ENCODE measurements at places on chromosomes 4 and X.
A peak's percentile ranks its signal among the peaks of the same experiment; 100 is the strongest.

DNA sequence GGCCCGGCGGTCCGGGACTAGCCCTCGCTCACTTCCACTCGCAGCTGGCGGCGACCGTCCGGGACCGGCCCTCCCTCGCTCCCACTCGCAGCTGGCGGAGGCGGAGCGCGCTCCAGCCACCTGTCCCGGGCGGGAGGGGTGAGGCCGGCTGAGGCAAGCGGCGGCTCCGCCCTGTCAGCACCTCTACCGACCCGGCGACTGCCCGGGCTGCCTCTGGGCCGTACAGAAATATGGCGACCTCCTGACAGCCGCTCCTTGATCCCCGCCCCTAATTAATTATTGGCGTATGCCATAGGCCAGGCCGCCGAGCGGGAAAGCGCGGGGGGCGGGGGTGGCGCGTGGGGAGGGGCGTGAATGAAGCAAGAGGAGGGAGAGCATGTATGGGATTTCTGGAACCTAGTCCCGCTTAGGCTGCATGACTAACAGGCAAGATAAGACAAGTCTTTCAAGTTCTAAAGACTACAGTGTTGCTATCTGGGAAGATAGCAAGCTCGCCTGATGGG lies at the start of gene MORC4:
TSS of gene MORC4 (minus strand) at position 200 of the 503 bp plus-strand sequence. CDS start 243 bp downstream, outside the sequence.
- H3K27me3 ChIP-seq, result no peaks in the 10 kb centered on the region
- H3K27ac ChIP-seq, result no peak within 1 kb of the TSS
- no peaks in the 10 kb centered on the region for H3K36me3 ChIP-seq
- H3K4me1 ChIP-seq, result peaks cover 4% of the 10 kb centered on the region

DNA sequence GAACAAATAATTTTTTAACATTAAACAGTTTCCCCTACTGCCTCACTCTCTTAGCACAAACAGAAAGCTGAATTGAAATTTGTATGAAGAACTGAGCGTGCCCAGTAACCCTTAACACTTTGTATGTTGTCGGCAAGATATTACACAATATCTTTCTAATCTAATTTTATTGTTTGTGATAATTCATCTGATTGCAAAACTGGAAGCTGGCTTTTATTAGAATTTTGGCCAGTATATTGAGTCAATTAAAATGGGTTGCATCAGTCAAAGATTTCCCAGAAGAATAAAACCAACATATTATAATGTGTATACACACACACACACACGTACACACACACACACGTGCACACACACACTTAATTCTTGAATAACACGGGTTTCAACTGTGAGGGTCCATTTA lies 2332.1 kb downstream of the PCDH7 start:
- H3K4me1 ChIP-seq, result no peaks in the 10 kb centered on the region
- H3K27ac ChIP-seq, result no peak overlapping the region
- no peaks in the 10 kb centered on the region for H3K36me3 ChIP-seq
- no peak for DNase-seq
- H3K27me3 ChIP-seq, result no peaks in the 10 kb centered on the region

- H3K36me3 ChIP-seq, result no peaks in the 10 kb centered on the region
- peak overlapping the region; percentile 84 for H3K4me3 ChIP-seq
- peaks cover 19% of the 10 kb centered on the region for H3K4me1 ChIP-seq
- peak overlapping the region; percentile 92 for H3K27ac ChIP-seq
- H3K27me3 ChIP-seq, result no peaks in the 10 kb centered on the region
These were observed 791 bp downstream of the SMIM20 start for GRCh38 chr4:25914670-25915352.

DNA sequence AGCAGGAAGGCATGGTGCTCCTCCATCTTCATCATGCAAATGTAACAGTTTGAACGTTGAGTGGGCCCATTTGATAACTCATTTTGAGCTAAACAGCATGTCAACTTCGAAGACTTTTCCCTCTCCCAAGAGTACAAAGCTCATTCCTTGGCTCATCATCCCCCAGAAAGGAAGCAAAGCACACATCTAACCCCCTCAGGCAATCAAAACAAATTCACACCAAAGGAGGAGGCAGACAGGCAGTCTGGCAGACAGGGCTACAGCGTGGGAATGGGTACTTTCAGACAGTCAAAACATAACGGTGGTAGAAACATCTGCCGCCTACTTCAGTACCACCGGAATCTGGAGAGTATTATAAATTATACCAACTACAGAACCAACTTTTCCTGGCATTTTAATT lies 81.7 kb downstream of the PCDH19 start:
- H3K27me3 ChIP-seq, result no peaks in the 10 kb centered on the region
- no peak for DNase-seq
- no peak overlapping the region for H3K27ac ChIP-seq
- no peaks in the 10 kb centered on the region for H3K36me3 ChIP-seq

DNA sequence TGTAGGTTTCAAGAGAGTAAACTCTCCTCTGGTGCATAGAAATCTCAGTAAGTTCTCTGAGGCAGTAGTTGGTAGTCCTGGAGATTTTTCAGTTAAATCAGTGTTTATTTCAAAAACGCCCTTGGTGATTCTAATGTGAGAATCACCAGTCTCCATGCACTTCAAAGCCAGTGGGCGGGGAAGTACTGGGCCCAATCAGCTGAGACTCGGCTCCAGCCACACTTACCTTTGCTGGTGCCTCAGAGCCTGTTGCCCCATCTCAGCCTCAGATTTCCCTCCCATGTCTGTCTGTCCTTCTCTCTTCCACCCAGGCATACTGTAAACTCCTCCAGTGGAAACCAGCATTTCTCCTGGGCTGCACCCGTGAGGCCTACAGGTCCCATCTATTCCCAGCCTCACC lies 7.4 kb upstream of the MGST2 start:
- H3K27ac ChIP-seq, result no peak overlapping the region
- H3K36me3 ChIP-seq, result no peaks in the 10 kb centered on the region
- H3K4me1 ChIP-seq, result peaks cover 11% of the 10 kb centered on the region
- H3K4me3 ChIP-seq, result no peak overlapping the region

GRCh38 chr4:2939383-2940243 lies 23.6 kb downstream of the NOP14 start:
- H3K4me1 ChIP-seq, result peaks cover 26% of the 10 kb centered on the region
- no peaks in the 10 kb centered on the region for H3K27me3 ChIP-seq
- DNase-seq, result no peak
- no peak overlapping the region for H3K27ac ChIP-seq
- peaks cover 39% of the 10 kb centered on the region for H3K36me3 ChIP-seq

Data from CD8-positive, alpha-beta memory T cell (primary cell).